Suprapubic skin (tissue), 4 donors: ENCODE measurements at places on chromosomes 6 and 20.

DNA sequence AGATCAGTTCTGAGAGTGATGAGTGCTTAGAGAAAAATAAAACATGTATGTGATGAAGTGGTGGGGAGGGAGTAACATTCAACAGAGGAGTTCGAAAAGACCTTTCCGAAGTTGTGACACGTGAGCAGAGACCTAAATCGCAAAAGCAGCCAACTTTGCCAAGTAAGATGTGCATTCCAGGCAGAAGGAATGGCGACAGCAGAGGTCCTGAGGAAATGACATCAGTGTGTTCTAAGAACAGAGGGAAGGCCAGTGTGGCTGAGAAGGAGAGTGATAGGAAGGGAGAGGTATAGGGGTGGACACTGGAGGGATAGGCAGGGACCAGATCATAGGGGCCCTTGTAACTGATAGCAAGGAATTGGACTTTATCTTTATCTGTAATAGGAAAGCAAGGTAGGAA, 51.3 kb downstream of the ADAT2 start:
- no peaks in the 10 kb centered on the region for H3K36me3 ChIP-seq
- no peak overlapping the region for H3K4me3 ChIP-seq
- peaks cover 41% of the 10 kb centered on the region for H3K4me1 ChIP-seq
- H3K27me3 ChIP-seq = no peaks in the 10 kb centered on the region
- no peak overlapping the region for H3K27ac ChIP-seq
- no peak for DNase-seq

GRCh38 chr6:130853555-130854183, 26.5 kb downstream of the SMLR1 start:
- no peak overlapping the region for H3K4me3 ChIP-seq
- H3K27me3 ChIP-seq = no peaks in the 10 kb centered on the region
- no peaks in the 10 kb centered on the region for H3K4me1 ChIP-seq
- no peaks in the 10 kb centered on the region for H3K36me3 ChIP-seq
- H3K27ac ChIP-seq = no peak overlapping the region
- no peak for DNase-seq

GRCh38 chr20:54633374-54634355, 158.3 kb downstream of the DOK5 start:
- H3K27ac ChIP-seq = no peak overlapping the region
- H3K36me3 ChIP-seq = no peaks in the 10 kb centered on the region
- no peaks in the 10 kb centered on the region for H3K4me1 ChIP-seq
- DNase-seq = no peak
- H3K4me3 ChIP-seq = no peak overlapping the region

DNA sequence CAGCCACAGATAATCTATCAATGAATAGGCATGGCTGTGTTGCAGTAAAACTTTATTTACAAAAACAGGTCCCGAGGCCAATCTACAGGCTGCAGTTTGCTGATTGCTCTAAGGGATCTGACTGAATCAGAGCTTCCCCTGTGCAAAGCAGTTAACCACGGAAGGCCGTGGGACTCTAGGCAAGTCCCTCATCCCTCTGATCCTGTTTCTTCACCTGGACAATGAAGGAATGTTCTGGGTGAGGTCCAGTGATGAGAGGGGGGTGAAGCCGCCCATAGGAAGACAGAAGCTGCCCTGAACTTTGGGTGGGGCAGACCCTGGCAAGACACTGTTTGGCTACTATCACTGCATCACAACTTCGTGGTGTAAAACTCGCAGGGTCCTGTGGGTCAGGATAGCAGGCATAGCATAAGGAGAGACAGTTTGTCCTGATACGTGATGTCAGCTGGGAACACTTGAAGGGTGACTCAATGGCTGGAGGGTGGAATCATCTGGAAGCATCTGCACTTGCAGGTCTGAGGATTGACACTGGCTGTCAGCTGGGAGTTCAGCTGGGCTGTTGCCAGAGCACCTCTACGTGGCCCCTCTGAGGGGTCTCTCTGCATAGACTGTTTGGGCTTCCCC, 33.3 kb upstream of the TGM2 start:
- no peak for DNase-seq
- no peak overlapping the region for H3K4me3 ChIP-seq
- H3K4me1 ChIP-seq = peaks cover 4% of the 10 kb centered on the region
- no peak overlapping the region for H3K27ac ChIP-seq
- peaks cover 13% of the 10 kb centered on the region for H3K27me3 ChIP-seq

GRCh38 chr20:3032624-3033023, 10.8 kb upstream of the GNRH2 start:
- no peaks in the 10 kb centered on the region for H3K4me1 ChIP-seq
- H3K4me3 ChIP-seq = no peak overlapping the region
- H3K27ac ChIP-seq = no peak overlapping the region

DNA sequence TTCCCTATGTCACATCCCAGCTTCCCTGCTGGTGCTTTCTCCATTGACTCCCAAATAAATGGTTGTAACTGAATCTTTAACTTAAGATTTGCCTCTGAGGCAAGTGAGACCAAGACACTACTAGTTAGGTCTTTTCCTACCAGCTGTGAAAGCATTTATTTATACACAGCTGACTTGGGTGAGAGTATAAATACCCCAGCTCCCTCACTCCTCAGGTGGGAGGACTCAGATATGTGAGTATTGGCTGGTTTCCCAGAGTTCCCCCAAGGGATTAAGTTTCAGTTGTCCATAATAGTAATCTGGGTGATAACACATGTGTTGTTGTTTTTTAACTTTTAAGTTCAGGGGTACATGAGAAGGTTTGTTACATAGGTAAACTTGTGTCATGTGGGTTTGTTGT, 49.8 kb downstream of the CFAP61 start:
- DNase-seq = no peak
- H3K27ac ChIP-seq = no peak overlapping the region
- no peaks in the 10 kb centered on the region for H3K36me3 ChIP-seq
- no peak overlapping the region for H3K4me3 ChIP-seq

GRCh38 chr6:144741659-144742058, 456.5 kb downstream of the UTRN start:
- no peak overlapping the region for H3K27ac ChIP-seq
- no peak overlapping the region for H3K4me3 ChIP-seq
- peaks cover 6% of the 10 kb centered on the region for H3K36me3 ChIP-seq
- H3K4me1 ChIP-seq = no peaks in the 10 kb centered on the region

GRCh38 chr6:169409742-169410312, 156.2 kb upstream of the THBS2 start:
- no peaks in the 10 kb centered on the region for H3K27me3 ChIP-seq
- peaks cover 9% of the 10 kb centered on the region for H3K4me1 ChIP-seq
- no peak for DNase-seq
- H3K4me3 ChIP-seq = no peak overlapping the region

DNA sequence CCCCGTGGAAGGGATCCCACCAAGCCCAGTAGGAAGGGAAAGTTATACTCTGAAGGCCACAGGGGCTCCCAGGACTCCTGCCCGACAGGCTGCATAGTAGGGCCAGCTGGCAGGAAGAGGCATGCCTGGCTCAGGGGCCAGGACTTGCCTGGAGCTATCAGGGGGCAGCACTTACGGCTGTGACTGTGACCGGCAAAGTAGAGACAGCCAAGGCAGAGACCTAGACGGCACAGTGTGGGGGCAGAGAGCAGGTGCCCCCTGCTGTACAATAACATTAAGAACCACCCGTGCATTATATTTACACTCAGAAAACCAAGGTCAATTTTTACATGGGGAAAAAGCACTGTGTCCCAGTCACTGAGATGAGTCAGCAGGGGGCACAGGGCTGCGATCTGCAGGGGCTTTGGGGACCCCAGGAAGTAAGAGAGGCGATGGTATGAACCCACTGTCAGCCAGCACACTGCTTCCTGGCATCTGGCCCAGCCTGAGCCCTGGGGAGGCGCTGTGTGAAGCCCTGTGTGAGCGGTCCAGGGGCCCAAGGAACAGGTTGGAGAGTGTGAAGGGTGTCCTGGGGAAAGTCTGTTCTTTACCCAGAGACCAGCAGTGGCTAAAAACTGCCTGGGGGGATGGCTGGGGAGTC, 9.9 kb downstream of the CCDC167 start:
- H3K27me3 ChIP-seq = no peaks in the 10 kb centered on the region
- no peak overlapping the region for H3K4me3 ChIP-seq
- H3K27ac ChIP-seq = no peak overlapping the region
- H3K4me1 ChIP-seq = peaks cover 17% of the 10 kb centered on the region

DNA sequence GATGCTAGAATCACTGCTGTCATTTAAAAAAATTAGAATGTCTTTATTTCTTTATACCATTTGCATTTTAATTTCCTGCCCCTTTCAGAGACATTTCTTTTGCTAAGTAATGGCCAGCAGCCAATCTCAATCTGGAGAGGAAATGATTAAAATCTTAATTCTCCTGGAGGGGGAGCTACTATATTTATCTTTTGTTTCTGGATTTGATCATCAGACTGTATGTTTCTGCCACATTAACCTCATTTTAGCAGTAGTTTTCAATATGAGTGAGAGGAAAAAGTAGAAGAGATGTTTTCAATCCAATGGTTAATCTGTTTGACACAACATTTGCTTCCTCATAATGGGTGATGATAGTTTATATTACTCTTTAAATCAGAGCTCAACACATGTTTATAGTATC, 138.0 kb downstream of the FUT9 start:
- H3K4me1 ChIP-seq = no peaks in the 10 kb centered on the region
- H3K27ac ChIP-seq = no peak overlapping the region
- H3K36me3 ChIP-seq = no peaks in the 10 kb centered on the region

DNA sequence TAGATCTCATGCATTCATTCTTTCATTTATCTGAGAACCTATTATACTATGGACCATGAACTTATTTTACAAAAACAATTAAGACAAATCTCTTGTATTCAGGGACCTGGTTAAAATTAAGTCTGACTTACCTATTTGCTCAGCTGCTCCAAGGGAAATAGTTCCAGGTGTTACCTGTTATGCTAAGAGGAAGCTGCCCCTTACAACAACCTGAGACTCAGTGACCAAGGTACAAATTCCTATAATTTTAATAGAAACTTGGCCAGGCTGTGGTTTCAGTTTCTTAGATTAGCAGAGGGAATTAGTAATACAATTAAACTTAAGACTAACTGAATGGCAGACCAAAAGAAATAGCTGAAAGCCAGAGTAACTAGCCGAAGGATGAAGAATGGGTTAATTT, 48.2 kb upstream of the GMPR start:
- H3K27ac ChIP-seq = no peak overlapping the region
- H3K36me3 ChIP-seq = no peaks in the 10 kb centered on the region
- no peak for DNase-seq
- no peaks in the 10 kb centered on the region for H3K27me3 ChIP-seq
- H3K4me3 ChIP-seq = no peak overlapping the region

- H3K27me3 ChIP-seq = no peaks in the 10 kb centered on the region
- no peak overlapping the region for H3K27ac ChIP-seq
- no peak for DNase-seq
- no peaks in the 10 kb centered on the region for H3K4me1 ChIP-seq
Observed at GRCh38 chr6:131292145-131292938, 157.1 kb downstream of the AKAP7 start.

DNA sequence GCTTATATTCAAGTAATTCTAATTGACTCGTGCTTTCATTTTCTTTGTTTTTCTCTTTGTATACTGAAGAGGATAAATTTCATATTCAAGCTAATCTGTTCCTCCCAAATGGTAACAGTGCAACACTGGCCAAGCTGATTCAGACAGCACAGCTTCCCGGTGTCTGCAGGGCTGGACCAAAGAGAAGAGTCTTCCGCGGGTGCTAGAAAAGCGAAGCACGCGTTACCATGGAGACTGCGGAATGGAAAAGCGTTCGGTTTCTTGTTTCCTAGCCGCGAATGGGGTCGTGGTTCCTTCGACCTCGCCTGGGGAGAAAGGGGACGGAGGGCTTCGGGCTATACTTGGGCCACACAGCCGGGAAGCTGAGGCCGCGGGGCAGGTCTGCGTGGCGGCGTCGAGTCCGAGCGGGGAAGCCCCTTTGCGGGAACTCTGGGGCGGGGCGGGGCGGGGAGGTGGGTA, 6.2 kb upstream of the ZNF311 start:
- peaks cover 36% of the 10 kb centered on the region for H3K27me3 ChIP-seq
- H3K27ac ChIP-seq = no peak overlapping the region
- H3K4me3 ChIP-seq = peak overlapping the region; percentile 55
